ENCODE measurements at places on chromosomes 4 and X.

GRCh38 chr4:121192480-121192879 lies 28.4 kb upstream of the TNIP3 start:
- DNase-seq = peak; percentile 38

DNA sequence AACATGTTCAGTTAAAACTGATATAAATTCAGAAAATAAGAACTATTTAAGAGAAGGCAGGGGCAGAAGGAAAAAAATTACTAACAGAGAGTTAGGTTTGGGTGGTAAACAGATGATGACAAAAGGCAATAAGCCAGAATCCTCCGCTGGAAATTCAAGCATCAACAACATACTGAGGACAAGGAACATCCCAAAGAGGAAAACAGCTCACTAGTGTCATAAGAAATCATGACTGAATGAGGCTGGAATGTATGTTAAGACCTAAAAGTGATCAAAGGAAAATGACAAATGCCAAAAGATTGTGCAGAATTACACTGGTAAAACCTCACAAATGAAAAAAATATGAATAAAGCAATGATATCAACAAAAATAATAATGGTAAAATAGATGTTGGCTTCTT lies 88.4 kb downstream of the WDFY3 start:
- DNase-seq = no peak

DNA sequence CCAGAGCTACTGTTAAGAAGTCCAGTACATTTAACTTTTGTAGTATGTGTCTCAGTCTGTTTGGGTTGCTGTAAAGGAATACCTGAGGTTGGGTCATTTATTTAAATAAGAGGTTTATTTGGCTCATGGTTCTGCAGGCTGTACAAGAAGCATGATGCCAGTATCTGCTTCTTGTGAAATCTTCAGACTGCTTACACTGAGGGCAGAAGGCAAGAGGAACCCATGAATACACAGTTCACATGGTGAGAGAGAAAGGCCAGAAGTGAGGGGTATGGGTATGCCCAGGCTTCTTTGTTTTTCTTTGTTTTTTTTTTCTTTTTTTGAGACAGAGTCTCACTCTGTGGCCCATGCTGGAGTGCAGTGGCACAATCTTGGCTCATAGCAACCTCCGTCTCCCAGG lies 6.0 kb upstream of the CISD2 start:
- no peak for DNase-seq

DNA sequence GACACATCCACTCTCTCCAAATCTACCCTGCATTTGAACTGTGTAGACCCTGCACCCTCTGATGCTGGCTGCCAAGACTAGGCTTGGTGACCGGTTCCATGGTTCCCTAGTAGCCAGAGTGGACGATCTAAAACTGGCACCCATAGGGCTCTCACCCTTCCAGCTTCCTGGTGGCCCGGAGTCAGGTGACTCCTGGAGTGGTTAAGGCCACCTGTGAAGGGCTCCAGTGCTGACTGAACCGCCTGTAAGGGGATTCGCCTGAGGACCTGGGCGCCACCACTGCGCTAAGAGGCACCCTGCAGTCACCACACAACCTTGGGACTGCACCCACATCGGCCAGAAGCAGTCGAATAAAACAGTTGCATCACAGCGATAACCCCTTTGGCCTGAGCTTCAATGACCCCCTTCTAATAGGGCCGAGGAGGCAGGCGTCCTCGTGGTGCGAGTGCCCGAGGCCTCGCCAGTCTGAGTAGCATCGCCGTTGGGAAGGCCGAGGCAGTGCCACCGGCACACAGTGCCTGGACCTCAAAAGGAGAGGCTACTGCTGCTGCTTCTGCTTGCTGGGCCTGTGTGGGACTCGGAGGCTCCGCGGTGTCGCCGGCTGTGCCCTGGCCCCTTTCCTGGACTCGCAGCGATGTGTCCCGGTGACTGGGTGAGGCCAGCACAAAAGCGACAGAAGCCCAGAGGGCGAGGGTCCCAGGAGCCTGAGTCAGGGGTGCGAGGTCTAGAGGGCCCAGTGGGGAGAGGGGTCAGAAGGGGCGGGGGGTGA lies 6.5 kb downstream of the HMX1 start:
- DNase-seq = no peak

GRCh38 chr4:86218746-86219473 lies 140.9 kb downstream of the MAPK10 start:
- no peak for DNase-seq
